ENCODE measurements at places on chromosomes 13 and 19.
A peak's percentile ranks its signal among the peaks of the same experiment; 100 is the strongest.

- no peak for DNase-seq
These were observed 30.0 kb upstream of the RFXAP start for GRCh38 chr13:36789061-36789460.

DNA sequence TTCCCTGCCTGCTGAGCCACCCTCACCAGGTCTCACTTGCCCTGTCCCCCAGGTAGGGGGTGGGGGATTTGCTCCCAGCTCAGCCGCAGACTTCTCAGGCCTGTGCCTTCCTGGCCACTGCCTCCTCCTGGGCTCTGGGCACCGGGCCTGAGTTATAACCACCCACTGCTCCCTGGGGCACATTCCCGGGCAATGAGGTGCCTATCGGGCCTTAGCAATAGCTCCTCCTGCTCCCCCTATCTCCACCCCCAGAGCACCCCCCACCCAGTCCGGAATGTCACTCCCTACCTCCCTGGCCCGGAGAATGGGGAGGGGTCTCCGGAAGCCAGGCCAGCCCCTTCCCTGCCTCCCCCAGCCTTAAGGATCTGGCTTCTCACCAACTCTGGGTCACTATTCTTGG lies at the start of gene KLK5:
TSS of gene KLK5 (minus strand) at position 129 of the 400 bp plus-strand sequence. CDS start 381 bp downstream, outside the sequence.
- no peak for DNase-seq

DNA sequence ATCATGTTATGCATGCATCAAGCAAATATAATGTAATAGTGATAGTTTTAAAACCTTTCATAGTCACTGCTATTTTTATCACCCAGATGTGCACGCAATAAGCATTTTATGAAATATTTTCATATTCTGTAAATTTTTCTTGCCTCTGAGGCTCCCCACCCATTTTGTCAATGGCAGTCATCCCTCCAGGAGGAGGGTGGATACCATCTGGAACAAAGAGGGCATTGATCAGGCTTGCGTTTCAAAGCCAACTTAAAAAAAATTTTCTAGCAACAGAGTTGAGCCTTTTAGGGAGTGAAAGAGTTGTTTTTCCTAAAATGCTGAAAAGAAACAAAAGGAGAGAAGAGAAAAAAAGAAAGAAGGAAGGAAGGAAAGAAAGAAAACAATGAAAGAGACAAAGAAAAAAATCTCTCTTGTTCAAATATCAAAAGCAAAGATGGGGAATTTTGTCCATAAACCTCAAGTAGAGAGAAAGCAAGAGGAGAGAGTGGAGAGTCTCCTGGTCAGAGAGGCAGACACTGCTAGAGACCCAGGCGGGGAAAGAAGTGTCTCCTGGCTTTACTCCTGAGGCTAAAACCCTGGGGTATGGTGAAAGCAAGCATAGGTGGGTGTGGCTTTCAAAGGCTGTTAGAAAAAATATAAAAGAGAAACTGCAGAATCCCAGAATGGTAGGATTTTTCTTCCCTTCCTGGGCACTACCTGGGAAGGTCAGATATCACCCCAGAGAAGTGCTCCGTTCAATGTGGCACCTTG lies 63.6 kb upstream of the KLF12 start:
- DNase-seq = no peak

DNA sequence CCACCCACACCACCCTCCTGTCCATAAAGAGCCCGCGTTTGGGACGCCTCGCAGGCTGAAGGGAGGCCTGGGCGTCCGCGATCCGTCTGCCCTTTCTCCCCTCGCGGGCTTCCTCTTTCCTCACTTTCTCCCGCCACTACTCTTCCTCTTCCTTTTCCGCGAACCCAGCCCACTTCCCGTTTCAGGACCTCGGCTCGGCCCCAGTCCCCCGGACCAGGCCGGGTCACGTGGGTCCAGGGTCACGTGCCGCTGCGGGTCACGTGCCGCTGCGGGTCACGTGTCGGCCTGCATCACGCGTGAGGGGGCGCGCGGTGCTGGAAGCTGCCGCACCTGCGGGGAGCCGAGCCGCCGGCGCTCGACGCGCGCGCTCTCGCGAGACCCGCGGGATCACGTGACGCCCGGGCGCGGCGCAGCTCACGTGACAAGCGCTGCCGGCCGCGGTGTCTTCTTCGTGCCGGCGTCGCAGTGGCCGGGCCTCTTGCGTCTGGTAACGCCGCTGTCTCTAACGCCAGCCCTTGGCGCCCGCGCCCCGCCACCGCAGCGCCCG lies at the start of gene LAMP1:
TSS of gene LAMP1 (plus strand) at position 417 of the 547 bp plus-strand sequence. CDS start 196 bp downstream, outside the sequence.
- peak; percentile 99 for DNase-seq

DNA sequence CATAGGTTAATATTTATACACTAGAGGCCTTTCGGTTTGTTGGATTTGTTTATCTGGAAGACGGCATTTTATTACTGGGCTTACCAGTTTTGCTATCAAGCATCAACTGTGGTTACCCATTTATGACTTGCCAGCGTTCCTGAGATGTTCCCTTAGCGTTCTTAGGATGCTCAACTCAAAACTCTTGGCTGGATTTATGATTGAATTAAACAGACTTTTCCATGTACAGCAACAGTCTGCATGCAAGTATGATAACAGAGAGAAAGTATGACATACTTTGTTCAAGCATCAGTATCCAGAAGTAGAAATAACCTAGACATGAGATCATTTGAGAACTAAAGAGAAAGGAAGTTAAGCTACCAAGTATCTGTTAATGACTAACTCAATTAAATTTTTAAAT lies 29.9 kb upstream of the RNF113B start:
- DNase-seq = no peak

DNA sequence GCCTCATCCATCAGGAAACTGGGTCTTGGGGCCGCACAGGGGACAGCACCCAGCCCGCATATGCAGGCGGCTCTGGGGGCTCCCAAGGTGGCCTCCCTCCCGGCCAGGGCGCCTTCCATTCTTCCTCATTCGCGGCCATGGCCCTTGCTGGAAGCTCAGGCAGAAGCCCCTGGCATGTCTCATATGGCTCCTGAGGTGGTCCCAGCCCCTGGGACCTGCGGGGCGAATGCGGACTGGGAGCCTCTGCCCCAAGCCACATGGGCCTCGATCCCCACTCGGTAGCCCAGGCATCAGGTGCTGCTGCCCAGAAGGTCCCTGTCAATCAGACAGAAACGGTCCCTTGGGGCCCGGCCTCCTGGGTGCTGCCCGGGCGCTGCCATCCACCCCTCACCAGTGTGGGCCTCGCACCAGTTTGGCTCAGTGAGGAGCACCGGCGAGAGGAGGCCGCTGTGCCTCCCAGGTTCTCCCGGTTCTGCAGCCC lies 301.6 kb downstream of the TEX29 start:
- DNase-seq = no peak

DNA sequence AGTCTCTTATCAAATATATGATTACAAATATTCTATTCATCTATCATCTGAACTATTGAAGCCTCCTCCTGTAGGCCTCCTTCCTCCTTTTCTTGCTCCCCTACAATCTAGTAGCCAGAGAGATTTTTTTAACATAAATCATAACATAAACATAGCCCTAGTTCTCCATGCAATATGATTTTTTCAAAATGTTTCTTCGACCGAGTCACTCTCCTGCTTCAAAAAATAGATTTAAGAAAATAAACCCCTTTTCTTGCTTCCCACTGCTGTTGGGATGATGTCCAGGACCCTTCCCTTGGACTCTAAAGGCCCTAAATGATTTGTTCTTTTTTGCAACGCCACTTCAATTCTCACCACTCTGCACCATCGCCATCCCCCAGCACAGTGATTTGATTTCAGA lies 319.7 kb upstream of the TSHZ3 start:
- no peak for DNase-seq

- no peak for DNase-seq
These were observed 2.9 kb downstream of the CCDC8 start for GRCh38 chr19:46410205-46411087.

DNA sequence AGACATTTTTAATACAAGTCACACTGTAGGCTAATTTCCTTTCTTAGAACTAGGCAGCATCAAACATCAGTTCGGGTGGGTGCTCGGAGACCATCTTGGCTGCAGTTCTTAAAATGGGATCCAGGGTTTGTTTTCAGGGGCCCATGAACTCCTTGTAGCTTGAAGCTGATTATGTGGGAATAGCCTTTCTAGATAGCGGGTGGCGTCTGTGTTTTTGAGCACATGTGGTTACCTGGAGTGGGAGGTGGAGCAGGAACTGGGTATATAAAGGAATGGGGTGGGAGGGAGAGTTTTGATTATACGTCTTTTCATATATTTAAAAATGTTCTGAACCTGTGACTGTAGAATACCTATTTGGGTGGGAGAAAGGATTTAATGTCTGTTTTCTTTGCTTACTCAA lies 12.9 kb downstream of the CLPTM1 start:
- DNase-seq = no peak

DNA sequence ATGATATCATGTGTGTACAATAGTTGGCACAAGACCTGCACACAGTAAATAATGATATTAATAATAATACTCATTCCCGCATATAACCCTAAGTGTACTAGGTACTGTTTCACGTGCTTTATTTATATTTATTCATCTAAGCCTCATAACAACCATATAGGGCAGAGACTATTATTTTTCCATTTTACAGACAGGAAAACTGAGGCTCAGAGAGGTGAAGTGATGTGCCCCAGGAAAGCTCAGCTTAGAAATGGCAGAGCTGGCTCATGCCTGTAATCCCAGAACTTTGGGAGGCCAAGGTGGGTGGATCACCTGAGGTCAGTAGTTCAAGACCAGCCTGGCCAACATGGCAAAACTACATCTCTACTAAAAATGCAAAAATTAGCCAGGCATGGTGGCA lies 13.6 kb downstream of the ACP7 start:
- no peak for DNase-seq

DNA sequence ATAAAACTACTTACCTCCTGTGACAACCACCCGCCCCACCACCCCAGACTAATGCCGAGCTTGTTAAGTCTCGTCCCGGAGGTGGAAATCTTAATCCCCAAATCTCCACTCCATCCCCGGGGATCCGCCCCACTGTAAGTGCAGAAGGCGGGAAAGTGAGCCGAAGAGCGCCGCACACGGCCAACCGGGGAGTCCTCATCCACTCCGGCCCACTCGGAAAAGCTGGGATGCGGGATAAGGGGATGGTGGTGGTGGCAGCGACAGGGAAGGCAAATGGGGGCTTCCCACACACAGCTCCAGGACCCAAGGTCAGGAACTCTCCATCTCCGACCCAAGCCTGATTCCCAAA lies 621 bp downstream of the FBL start:
- DNase-seq = no peak

DNA sequence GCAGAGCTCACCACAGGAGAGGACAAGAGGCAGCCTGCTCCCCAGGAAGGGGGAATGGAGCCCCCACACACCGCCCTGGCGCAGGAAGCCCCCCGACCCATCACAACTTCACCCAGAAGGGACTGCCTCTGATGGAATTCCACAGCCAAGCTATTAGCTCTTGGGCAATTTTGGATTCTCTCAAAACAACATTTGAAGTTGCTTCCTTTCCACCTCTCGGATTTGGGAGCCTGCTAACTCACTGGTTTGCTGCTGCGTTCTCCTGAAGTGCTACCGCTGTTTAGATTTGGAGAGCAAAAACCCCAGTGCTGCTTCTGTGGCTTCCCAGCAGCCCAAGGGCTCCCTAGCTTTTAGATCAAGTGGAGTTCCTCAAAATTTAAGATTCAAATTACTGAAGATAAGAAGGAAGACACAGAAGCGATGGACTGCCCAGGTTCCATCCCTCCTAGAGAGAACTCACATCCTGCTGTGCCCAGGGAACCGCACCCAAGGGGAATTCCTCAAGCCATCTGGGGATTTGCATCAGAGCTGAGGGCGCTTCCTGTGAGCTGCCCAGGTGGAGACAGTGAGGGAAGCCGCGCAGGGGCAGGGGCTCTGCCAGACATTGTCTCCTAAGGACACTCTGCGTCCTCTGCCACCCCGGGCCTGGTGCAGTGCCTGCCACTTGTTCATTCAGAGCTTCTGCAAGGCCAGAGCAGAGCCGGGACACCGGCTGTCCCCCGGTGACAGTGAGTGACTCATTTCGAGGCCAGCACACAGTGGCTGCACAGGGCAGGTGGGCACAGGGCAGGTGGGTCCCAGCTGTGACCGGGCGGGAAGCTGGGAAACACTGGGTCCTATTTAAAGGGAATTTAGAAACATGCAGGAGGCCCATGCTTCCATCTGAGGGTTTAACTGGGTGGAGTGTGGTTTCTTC lies 45.5 kb downstream of the COL4A1 start:
- DNase-seq = no peak

- peak; percentile 42 for DNase-seq
These were observed 32.2 kb downstream of the GP6 start for GRCh38 chr19:55005684-55006488.

- no peak for DNase-seq
These were observed 12.1 kb upstream of the DACH1 start for GRCh38 chr13:71879129-71879535.

- DNase-seq = no peak
These were observed 21.0 kb downstream of the UBAC2 start for GRCh38 chr13:99221567-99222239.

GRCh38 chr13:18959996-18960395 lies 221.6 kb downstream of the TUBA3C start:
- DNase-seq = no peak
